ENCODE measurements at places on chromosomes 3 and 15.

DNA sequence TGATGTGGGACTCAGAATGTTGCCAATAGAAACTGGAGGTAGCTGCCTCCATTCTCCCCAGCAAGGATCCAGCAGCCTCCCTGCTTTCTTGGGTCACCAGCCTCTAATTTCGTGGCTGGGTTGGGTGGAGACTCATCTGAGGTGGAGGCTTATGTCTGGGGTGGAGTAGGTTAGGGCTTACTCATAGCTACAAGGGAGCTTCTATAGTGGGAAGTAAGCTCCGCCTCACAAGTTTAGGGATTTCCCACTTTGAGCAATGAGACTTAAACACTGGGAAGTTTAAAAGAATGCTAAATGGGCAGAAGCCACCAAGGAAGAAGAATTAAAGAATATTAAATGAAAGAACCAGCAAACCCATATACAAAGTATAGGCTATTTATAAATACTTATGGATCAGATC lies 63.8 kb downstream of the GJD2 start:
- no peak for DNase-seq

GRCh38 chr15:66163553-66163952 lies 90.0 kb downstream of the MEGF11 start:
- DNase-seq: no peak

DNA sequence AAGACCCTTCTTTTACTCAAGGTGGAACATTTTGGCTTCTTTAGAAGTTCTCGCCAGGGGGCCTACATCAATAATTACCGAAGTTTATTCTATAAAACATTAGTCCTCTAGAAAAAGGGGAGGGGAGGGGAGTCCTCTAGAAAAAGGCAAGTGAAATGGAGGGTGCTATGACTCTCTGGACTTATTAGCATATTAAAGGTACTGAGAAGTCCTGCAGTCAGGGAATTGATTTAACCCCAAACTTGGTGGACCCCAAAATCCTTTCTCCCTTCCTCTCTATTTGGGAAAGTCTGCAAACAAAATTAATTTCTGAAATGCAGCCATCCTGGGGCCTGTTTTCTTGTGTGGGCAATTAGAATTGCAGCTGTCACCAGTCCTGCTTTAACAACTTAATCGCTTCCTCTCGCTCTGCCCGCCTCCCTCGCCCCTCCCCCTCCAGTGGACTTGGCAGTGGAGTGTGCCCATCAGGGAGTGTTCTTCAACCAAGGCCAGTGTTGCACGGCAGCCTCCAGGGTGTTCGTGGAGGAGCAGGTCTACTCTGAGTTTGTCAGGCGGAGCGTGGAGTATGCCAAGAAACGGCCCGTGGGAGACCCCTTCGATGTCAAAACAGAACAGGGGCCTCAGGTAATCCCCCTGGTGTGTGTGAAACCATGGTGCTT lies 18.9 kb upstream of the LRRK1 start:
- DNase-seq: no peak

DNA sequence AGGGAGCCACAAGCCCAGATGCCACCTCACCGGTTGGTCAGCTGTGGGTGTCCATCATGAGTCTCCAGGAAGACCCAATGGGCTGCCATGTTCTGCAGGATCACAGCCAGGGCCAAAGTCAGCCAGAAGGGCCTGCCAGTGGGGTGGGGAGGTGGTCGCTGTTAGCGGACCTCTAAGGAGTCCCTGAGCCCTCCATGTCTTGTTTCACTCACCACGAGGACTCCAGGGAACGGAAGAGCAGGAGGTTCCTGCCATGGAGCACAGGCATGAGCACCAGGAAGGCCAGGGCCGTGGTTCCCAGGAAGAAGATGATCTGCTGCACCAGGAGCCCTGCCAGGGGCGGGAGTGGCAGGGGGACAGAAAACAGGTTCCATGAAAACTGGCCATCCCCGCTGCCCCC lies 8.6 kb downstream of the ISLR start:
- no peak for DNase-seq

DNA sequence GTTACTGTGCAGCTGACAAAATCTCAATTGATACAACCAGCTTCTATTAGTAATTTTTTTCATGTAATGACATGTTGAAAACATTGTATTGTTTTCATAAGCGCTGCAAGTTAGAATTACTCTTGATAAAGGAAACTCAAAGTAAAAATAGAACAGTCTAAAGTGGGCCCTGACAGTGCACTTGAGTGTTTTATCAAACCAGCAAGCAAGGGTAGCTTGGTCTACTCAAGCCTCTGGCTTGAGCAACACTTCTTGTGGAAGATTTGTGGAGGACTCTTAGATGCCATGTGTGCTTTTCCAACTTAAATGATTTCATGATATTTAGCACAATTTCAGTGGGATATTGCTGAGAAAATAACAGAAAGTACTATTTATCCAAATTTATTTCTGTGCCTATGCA lies 575.7 kb upstream of the ZNF717 start:
- DNase-seq: no peak

- DNase-seq: no peak
Measured at GRCh38 chr15:43361313-43361903, 9.4 kb downstream of the ZSCAN29 start.

DNA sequence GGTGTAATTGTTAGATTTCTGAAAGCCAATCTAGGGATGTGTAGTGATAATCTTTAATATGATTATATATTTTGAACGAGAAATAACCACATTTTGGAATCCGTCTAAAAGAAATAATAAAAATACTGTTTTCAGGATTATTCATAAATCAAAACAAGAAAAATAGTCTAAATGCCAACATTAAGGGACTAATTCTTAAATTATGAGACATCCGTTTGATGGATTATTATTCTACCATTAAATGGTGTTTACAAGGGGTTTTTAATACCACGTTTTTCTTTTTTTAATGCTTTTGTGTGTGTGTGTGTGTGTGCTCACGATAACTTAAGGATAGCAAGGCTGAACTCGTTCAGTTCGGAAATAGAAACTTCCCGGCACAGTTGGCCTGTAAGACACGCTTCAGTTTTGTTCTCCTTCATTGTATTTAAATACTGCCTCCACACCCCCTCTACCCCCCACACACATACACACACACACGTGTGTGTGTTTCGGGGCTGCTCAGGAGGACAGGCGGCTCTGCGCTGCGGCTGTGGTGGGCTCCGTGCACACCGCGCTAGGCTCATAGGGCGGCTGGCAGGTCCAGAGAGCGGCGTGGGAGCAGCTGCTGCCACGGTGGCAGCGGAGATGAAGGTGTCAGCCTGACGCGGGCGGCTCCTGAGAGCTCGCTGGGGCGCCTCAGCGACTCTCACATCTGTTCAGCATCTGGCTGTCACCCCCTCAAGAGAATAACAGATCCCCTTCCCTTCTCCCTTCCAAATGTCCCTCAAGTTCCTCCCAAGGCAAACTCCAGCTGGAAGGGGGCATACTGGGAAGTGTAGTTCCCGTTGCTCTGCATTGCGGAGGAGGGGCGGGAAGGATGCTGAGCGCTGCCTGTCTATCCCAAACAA lies 23.0 kb upstream of the ANP32A start:
- DNase-seq: peak; percentile 36

GRCh38 chr15:65559941-65560340 lies 29.7 kb downstream of the HACD3 start:
- DNase-seq: no peak

- DNase-seq: no peak
Measured at GRCh38 chr3:94423578-94423977, 360.7 kb downstream of the NSUN3 start.

DNA sequence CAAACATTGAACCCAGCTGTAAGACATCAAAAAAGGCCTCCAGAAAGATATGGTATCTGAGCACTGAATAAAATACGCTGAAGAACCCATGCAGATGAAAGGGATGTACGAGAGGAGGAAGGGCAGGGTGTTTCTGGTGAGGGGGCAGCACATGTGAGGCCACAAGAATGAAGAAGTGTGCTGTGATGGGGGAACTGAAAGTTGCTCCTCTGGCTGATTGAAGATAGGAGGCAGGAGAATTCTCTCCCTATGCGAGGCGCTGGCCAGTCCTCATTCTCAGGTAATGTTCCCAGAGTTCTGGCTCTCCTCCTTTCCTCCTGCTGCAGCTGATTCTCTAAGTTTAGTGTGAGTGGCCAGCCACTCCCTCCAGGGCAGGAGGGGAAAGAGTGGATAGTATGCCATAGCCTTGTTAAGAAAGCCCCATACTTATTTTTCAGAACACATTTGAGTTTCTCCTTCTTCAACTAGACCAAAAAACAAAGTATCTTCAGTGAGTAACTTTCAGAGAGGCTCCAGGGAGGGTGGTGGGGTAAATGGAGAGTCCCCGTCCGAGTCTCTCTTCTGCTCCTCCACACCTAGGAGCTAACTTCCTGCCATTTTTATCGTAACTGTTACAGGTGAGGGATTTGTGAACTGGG lies 26.9 kb upstream of the MYO1E start:
- DNase-seq: no peak

- DNase-seq: no peak
Measured at GRCh38 chr3:141550926-141551665, 64.3 kb downstream of the RASA2 start.

DNA sequence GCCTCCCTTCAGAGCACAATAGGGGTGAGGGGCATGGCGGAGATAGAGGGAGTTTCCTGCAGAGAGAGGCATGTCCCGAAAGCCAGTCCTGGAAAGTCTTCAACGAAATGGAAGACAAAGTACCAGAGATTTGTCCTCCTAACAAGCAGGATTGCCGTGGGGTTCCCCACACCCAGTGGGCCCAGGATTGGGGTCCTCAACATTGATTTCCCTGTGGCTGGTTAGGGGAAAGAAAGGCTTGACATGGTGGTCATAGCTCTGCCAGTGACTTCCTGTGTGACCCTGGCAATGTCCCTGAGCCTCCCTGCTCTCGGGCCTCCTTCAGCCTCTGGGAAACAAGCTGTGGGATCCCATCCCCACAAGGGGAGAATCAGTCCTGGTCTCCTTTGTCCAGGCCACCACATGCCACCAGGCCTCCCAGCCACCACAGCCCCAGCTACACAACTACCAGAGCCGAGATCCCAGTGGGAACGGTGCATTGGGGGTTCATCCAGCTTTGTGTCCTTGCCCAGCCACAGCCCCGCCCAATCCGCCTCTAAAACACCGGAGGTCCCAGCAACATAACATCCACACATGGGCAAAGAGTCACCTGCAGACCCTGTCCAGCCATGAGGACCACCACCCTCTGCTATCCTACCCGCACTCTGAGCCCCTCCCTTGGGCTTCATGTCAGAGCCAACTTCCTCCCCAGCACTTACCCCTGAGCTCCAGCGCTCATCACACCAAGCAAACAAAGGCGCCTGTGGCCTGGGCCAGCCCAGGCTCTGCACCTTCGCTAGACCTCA lies 63.0 kb downstream of the ADAMTS17 start:
- no peak for DNase-seq

GRCh38 chr3:188890572-188891270 lies 281.1 kb upstream of the TPRG1 start:
- DNase-seq: no peak

DNA sequence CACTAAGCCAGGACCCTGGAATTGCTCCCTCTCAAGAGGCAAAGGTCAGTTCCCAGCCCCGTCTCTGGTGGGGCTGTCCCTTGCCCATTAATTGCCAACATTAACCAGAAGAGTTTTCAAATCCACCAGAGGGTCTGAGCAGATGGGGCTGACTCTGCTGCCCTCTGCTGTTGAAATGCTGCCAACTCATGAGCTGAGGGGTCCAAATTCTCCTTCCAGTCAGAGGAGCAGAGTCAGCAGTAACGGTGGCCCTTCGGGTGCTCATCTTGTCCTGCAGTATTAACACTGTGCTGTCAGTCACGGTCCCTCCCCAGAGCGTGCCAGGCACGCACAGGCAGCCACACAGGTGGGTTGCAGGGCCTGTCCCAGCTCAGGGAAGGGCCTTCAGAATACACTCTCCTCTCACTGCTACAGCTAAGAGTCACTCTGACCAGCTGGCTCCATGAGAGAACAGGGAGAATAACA lies 10.7 kb upstream of the SPTBN5 start:
- peak; percentile 61 for DNase-seq

DNA sequence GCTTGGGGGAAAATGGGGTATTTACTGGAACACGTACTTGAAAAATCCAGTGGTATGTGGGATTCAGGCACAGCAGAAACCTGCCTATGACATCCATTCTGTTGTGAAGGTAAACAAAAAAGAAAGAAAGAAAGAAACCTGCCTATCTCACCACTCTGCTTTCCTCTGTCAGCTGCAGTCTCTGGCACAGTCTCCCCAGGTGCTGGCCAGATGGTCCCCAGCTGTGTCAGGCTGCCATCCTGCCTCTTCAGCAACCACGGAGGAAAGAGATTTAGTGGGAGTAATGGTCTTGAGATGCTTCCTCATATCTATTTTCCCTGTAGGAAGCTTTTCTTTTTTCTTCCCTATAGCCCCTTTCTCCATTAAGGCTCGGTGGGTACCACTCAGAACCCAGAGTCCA lies 2.5 kb upstream of the PXYLP1 start:
- no peak for DNase-seq

- DNase-seq: no peak
Measured at GRCh38 chr3:142088522-142088921, 60.8 kb downstream of the TFDP2 start.

GRCh38 chr3:113079218-113079961 lies 88.6 kb downstream of the GTPBP8 start:
- no peak for DNase-seq

GRCh38 chr3:175233957-175234940 lies 375.1 kb downstream of the NAALADL2 start:
- no peak for DNase-seq

- no peak for DNase-seq
Measured at GRCh38 chr15:101145362-101145761, 106.5 kb downstream of the CHSY1 start.

GRCh38 chr15:57160823-57161560 lies 215.3 kb upstream of the CGNL1 start:
- DNase-seq: no peak
